IPS DF 6.9 (cell line): ENCODE measurements at places on chromosomes 1 and 21.

DNA sequence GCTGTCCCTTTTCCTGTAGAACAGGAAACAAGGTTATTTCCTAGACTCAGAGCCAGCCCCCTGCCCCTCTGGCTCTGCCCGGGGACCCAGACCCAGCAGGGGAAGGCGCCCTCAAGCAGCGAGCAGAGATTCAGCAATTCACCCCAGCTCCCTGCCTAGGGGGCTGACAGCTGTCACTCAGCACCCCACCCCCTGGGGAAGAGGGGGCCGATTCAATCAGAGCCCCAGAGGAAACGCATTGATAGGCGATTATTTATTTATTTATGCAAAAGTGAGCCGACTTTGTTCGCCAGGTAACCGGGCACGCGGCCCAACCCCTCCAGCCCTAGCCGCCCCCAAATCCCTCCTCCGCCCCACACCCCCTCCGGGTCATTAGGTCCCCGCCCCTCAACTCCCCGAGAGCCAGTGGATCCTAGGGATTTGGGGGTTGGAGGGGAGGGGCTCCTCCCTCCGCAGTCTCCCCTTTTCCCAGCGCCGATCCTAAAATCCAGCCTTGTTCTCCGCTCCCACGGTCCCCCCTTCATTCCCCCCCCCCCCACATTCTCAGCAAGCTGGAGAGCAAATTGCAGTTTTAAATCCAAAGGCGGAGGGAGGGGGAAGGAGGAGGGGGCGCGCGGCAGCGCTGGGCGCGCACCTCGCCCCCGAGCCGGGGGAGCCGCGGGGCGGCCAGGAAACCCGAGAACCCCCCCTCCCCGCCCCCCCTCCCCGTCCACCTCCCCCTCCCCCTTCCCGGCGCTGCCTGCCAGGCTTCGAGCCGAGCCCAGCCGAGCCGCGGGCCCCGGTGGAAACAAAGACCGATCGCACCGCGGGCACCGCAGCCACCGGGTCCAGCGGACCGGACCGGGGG, 1.3 kb downstream of the AHDC1 start:
- DNase-seq, result no peak

DNA sequence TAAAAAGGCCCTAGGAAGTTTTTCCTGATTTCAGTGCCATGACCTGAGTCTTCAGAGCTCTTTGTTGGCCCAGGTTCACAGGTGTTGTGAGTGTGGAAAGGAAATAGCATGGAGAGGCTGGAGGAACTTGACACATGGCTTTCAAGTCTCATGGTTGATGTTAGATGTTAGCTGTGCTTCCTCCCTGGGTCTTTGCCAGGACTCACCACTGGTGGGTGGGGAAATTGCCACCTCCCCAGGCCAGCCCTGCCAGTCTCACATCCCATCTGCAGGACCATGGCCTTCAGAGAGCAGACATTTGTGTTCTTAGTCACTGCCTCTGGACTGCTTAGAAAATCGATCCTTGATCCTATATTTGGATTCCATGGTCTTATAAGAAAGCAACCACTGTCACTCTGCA, 383.2 kb downstream of the DISC1 start:
- DNase-seq, result no peak

DNA sequence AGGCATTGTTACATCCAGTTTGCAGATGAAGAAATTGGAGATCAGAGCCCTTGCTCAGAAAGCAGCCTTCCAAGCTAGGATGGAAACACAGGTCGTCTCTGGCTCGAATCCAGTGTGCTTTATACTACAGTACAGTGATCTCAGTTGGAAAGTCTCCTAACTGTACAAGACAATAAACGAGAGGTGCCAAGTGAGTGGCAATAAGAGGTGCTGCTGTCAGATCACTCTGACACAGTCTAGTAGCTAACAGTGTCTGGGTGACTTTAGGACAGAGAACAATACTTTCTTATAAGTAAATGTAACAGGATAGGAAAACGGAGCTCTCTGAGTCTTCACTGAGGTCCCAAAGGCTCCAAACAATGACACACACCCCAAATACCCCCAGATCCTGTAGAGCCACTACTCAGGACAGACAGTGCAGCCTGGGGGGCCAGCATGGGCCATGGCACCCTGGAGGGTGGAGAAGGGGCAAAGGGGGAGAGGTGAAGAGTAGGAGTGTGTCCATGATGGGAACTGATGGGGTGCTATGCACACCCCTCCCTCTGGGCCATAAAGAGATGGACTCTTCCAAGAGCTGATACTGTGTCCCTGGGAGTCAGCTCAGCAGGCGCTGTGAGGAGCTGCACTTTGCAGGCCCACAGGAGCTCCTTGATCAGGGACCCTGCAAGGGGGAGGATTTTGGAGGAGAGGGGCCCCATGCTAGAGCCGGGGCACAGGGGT, 3.3 kb downstream of the SH3BGR start:
- DNase-seq, result no peak

DNA sequence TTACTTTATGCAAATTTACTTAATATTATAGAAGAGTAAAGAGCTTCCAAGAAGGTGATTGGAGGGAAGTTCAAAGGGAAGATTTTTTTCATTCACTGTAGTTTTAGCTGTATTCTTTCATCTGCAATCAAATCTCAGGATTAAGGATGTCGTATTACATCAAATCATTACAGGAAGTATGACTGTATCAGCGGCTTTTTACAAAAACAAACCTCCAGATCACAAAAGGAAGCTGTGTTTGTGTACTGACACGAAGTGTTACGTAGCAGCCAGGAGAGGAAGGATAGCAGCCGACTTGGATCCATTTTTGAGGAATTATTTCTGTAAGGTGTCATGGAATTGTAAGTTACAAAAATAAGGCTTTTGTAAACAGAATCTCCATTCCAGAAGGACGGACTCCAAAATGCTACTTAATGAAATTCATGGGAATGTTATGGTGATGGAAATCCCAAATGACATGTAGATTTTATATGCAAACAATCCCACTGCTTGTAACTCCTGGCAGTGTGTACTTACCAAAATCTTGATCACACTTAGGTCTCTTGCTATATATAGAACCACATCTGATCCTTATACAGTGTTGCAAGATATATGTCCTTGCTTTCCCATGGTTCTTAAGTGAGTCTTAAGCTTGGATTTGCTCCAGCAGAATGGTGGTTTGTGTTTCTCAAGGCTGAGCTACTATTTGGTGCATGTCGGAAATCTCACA, 49.8 kb downstream of the KCNJ15 start:
- DNase-seq, result no peak
